H1 (cell line): ENCODE measurements at places on chromosomes 4 and X.

DNA sequence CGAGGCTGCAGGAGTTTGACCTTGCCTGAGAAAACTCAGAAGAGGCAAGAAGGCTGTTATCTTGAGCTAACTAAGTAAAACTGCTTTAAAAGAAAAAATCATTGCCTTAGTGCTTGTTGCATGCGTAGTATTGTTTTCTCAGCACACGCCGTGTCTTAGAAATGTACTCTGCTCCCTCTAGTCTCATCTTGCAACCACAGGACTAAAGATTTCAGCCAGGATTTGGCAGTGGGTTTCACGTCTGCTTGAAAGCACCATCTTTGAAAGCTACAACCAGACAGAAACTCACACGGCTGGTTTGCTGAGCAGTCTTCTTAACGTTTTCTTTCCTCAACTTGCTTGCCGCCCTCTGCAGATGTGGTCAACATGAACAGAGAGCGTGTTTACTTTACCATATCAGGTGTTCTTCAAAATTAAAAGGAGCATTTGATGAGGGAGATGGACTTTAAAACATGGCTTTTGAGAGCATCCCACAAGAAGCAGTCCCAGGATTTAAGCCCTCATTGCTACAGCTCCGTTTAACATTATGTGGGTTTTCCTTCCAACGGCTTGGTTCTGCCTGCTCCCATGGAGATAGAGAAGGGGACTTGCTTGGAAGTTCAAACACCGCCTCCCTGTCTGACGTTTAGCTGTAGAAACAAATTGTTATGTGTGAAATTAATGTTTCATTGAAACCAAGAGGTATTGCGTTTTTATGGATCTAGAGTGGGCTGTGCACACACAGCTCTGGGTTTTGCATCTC, 3.4 kb downstream of the SORCS2 start:
- DNase-seq = no peak

DNA sequence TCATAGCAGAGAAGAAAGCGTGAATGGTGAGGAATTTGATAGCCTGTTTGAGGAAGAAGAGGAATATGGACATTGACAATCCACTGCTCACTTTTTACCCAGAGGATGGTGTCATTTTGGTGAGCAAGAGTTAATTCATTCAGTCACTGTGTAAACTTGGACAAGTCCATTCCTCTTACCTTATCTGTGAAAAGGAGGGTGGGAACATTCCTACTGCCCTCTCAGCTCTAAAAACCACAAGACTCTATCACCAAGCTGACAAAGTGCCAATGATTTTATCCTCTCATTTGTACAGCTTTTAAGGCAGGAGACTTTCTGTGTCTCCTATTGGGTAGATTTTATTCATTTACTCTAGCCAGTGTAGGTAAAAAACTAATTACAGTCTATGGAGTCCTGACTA, 103.8 kb downstream of the LUZP4 start:
- no peak for DNase-seq

DNA sequence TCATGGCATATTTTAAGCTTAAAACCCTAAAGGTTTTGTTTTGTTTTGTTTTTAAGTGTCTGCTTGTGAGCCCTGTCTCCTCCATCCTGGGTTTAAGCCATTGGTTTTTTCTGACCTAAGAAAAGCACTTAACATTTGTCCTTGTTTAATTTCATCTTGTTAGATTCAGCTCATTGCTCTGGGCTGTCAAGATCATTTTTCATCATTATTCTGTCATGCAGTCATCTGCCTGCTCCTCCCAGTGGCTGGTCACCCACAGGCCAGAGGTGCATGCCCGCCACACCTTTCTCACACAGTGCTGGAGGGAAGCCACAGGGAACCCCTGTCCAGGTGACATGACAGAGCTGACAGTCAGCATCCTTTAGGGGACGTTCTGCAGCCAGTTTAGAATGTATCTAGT, 11.7 kb upstream of the REELD1 start:
- no peak for DNase-seq

DNA sequence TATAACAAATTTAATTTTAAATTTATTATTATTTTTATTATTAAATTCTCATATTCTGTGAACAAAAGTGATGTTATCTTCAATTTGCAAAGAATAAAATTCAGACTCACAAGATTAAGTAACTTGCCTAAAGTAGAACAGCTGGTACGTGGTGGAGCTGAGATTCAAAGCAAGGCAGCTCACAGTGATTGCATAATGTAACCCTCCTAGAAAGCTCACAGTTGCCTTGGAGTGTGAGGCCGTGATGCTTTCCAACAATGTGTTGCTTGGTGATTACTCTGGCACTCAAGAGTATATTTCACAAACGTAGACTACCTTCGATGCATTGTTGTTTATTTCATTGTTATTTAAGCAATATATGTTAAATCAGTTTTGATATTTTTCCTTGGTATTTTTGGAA, 1039.2 kb upstream of the PABPC4L start:
- DNase-seq = no peak

DNA sequence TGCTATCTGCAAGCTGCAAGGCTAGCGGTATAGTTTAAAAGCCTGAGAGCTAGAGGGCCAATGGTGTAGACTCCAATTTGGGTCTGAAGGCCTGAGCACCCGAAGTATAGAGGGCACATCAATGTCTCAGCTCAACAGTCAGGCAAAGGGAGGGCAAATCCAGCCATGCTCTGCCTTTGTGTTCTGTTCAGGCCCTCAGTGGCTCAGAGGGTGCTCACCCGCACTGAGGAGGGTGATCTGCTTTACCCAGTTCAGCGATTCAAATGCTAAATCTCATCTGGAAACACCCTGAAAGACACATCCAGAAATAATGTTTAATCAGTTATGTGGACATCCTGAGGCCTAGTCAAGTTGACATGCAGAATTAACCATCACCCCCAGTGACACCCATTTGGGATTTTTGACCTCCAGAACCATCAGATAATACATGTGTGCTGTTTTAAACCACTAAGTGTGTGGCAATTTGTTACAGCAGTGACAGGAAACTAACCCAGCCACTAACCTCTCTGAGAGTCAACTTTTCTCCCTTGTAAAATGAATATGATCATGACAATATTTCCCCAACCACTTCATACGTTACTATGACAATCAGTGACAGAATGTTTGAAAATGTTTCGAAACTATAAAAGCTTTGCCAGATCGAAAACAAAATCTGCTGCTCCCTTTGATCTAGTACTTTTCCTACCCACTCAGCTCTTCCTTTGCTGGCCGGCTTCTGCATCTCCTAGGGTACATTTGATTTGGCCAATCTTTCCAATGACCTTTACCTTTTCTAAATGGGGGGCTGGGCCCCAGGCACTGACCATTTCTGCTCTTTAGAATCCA, 8.4 kb upstream of the TBL1X start:
- DNase-seq = no peak

DNA sequence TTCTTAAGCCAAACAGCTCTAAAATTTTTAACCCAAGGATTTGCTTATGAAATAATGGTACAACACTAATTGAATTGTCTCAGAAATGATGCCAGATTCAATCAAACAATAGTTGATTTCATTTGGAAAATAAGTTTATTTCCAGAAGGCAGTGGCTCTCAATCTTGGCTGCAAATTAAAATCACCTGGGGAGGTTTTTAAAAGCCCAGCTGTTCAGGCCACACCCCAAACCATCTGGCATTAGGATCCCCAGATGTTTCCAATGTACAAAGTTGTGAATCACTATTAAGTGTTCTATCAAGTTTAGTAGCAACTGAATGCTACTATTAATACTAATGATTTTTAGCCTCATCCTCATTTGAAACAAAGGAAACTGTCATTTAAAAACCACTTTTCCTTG, 22.2 kb downstream of the TMEM184C start:
- DNase-seq = no peak

GRCh38 chr4:159279084-159279483, 176.2 kb downstream of the RAPGEF2 start:
- no peak for DNase-seq

GRCh38 chr4:177367336-177367735, 57.7 kb downstream of the NEIL3 start:
- DNase-seq = no peak

- no peak for DNase-seq
Measured at GRCh38 chrX:10939424-10939823, 171.7 kb upstream of the HCCS start.

DNA sequence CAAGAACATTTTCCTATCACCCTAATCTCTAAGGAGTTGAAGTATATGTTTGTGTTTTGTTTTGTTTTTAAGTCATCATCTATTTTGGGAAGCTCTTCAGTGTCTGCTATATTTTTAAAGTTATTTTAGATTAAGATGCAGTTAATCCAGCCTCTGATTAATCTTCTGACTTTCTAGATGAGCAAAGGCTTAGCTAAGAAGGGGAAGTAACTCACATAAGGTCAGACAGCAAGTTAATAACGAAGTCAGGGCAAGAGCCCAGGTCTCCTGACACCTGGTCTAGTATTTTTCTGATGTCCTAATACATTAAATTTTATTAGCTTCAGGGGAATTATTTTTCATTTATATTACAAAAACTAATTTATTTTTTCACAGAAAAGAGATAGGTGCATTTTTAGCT, 168.5 kb downstream of the SOWAHB start:
- DNase-seq = no peak

- no peak for DNase-seq
Measured at GRCh38 chrX:20019672-20020365, 29.0 kb upstream of the BCLAF3 start.
